ENCODE measurements at places on chromosomes 6 and 20.
A peak's percentile ranks its signal among the peaks of the same experiment; 100 is the strongest.

- DNase-seq: no peak
- H3K4me3 ChIP-seq: no peak overlapping the region
- no peaks in the 10 kb centered on the region for H3K27me3 ChIP-seq
- no peak overlapping the region for H3K27ac ChIP-seq
- H3K36me3 ChIP-seq: no peaks in the 10 kb centered on the region
- H3K4me1 ChIP-seq: no peaks in the 10 kb centered on the region
These were observed 34.1 kb downstream of the ERGIC3 start for GRCh38 chr20:35575958-35576357.

DNA sequence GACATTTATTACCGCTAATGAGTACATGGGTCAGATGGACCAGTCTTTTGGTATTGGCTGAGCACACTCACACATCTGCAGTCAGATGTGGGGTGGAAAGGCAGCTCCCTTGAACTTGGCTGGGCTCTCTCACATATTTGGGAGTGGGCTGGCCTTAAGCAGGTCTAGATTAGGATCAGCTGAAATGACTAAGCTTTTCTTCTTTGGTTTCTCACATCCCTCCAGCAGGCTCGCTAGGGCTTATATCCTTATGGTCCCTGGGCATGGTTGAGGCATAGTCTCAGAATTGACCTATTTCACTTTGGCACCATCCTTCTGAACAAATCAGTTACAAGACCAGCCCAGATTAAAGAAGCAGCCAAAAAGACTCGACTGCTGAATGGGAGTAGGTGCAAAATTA, 14.4 kb upstream of the PLCB1 start:
- no peak overlapping the region for H3K4me3 ChIP-seq
- H3K36me3 ChIP-seq: no peaks in the 10 kb centered on the region
- DNase-seq: no peak
- no peak overlapping the region for H3K27ac ChIP-seq

DNA sequence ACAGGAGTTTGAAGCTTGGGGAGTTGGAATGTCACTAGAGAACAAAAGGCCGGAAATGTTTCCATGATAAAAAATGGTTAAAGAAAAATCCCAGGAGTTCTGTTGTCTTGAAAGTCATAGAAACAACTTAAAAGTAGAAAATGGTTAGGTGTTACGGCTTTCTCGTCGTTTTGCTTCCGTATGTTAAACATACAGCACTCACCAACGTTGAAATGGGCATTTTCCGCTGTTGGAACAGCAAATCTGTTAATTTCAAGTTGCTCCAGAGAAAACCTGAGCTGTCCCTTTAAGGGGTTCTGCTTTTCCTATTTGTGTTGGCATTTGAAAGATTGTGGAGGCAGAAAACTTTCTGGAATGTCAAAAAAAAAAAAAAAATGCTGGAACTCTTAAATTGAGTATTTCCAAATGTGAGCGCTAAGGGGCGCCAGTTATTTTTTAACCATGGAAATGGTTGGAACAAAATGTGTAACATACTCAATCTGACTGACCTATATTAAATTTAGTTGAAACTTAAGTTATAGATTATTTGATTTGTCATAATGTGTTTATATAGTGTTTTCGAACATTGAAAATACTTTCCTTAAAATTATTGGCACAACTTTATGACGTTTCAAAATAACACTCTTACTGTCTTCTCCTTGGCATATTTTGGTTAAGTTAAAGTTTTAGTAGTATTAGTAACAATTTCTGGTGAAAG, 2.2 kb downstream of the QKI start:
- peaks cover 39% of the 10 kb centered on the region for H3K4me1 ChIP-seq
- peak; percentile 73 for DNase-seq
- no peaks in the 10 kb centered on the region for H3K27me3 ChIP-seq
- H3K4me3 ChIP-seq: peak overlapping the region; percentile 86
- no peaks in the 10 kb centered on the region for H3K36me3 ChIP-seq

GRCh38 chr20:21397341-21398108, at the start of gene NKX2-4:
NKX2-4 (minus strand) TSS chr20:21397526; CDS start chr20:21397399, 127 bp downstream.
- peaks cover 20% of the 10 kb centered on the region for H3K4me1 ChIP-seq
- H3K4me3 ChIP-seq: no peak within 1 kb of the TSS
- H3K27ac ChIP-seq: no peak within 1 kb of the TSS
- H3K36me3 ChIP-seq: no peaks in the 10 kb centered on the region

DNA sequence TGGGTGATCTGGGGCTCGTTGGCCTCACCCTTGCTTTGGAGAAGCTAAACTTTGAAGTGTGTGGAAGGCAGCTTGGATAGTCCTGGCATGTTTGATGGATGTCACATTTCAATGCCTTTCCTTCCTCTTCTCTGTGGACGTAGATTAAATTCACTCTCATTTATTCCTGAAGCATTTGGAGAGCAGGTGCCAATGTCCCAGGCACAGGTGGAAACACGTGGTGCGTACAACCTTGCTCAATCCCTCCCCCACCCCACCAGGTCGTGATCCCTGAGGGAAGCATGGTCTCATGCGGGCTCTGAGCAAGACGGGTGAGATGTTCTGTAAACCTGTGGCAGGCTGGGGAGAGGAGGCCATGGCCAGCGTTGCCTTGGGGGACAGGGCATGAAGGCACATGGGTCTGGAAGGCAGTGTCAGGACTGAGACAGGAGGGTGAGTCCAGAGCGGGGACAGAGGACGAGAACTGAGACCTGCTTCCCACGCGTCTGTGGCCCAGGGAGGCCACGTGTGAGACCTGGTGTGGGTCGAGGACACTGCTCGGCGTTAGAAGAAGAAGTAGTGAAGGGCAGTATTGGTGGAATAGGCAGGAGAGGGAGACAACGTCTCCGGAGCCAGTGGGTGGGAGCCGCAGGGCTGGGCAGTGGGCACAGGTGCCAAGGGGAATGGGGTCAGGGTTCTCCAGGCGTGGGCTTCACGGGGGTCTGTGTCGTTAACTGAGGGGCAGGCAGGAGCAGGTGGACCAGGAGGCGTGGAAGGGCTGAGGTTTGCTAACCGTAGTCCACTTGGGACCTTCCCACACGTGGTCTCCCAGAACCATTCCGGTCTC, 34.4 kb downstream of the SMOC2 start:
- no peak overlapping the region for H3K4me3 ChIP-seq
- no peaks in the 10 kb centered on the region for H3K36me3 ChIP-seq
- H3K4me1 ChIP-seq: no peaks in the 10 kb centered on the region
- H3K27ac ChIP-seq: no peak overlapping the region
- DNase-seq: no peak

DNA sequence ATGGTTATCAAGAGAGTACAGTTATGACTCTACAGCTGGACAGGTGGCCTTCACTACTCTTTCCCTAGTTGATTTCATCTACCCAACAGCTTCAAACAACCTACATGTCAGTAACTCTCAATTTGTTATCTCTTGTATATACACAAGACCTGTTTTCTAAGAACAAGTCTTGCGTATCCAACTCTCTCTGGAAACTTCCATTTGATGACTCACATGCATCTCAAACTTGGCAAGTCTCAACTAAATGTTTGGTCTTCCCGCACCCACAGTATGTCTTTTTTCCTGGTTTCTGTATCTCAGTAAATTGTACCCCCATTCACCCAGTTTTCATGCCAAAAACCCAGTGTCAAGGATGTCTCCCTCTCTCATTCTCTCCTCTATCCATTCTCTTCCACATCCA, 97.7 kb downstream of the BTBD9 start:
- DNase-seq: no peak
- no peaks in the 10 kb centered on the region for H3K27me3 ChIP-seq
- no peak overlapping the region for H3K4me3 ChIP-seq
- H3K36me3 ChIP-seq: no peaks in the 10 kb centered on the region
- H3K4me1 ChIP-seq: no peaks in the 10 kb centered on the region

DNA sequence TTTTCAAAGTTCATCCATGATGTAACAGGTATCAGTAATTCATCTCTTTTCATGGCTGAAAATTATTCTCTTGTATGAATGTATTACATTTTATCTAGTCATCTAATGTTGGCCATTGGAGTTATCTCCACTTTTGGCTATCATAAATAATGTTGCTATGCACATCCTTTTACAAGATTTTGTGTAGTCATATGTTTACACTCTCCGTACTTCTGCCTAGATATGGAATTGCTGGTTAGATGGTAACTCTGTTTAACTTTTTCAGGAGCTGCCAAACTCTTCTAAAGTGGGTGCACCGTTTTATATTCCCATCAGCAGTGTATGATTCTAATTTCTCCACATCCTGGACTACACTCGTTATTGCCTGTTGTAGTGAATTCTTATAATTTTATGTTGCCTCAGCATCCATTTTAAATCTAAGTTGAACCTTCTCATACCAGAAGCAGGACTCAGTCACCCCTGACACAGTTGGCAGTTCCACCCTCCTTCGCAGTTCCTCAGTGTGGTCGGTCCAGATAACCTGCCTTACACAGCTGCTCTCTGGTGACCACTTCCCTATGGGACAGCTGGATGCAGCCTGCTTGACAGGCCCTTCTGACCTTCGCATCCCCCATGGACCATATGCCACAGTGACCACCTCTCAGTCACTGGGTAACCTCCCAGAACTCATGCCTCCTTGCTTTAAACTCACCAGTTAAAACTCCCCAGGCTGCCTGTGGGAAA, 33.9 kb downstream of the KIZ start:
- no peak overlapping the region for H3K27ac ChIP-seq
- H3K4me1 ChIP-seq: no peaks in the 10 kb centered on the region
- DNase-seq: no peak
- H3K27me3 ChIP-seq: no peaks in the 10 kb centered on the region

DNA sequence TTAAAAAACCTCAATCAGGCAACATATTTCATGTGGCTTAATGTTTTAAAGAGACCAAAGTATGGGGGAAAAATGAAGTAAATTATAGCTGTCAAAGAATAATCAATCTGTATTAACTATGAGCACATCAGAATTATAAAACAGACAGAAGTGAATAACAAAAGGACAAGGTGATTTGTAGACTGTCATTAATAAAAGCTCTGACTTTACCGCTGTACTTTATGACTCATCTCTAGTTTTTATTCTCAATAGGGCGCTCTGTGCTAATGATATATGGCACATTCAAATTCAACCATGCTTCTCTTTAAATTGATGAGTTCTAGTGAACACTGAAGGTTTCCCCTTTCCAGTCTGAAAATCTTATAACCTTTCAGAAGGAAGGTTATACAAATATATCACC, 72.0 kb downstream of the PREP start:
- peaks cover 18% of the 10 kb centered on the region for H3K4me1 ChIP-seq
- DNase-seq: no peak
- H3K27me3 ChIP-seq: no peaks in the 10 kb centered on the region
- H3K36me3 ChIP-seq: no peaks in the 10 kb centered on the region
- no peak overlapping the region for H3K4me3 ChIP-seq

DNA sequence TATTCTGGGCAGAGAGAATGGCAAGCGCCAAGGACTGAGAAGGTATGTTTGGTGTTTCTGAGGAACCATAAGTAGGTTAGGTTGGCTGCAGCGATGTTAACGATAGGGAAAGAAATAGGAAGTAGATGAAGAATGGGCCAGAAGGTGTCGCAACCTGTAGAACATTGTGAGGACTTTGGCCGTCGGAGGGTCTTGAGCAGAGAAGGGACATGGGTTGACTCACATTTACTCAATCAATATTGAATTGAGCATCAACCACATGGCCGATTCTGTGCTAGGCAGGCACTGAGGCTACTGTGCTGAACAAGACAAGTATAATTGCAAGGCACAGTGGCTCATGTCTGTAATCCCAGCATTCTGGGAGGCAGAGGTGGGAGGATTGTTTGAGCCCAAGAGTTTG, 26.8 kb upstream of the RPN2 start:
- H3K27ac ChIP-seq: no peak overlapping the region
- no peak overlapping the region for H3K4me3 ChIP-seq
- no peaks in the 10 kb centered on the region for H3K4me1 ChIP-seq
- no peaks in the 10 kb centered on the region for H3K27me3 ChIP-seq

DNA sequence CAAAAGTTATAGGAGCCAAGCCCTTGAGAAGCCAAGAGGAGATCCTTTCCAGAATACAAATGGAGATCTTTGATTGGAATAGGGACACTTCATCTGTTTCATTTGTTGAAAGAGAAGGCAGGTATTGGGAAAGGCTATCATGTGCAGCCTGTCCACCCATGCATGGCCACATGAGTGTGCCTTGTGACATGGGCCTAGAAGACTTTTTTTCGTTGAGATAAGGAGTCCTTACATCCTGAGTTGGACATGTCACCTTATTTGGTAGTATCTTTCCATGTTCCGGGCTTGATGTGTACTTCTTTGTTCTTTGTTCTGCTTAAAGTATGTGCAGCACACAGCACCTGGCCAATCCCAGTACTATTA, 42.1 kb upstream of the SYNCRIP start:
- no peaks in the 10 kb centered on the region for H3K36me3 ChIP-seq
- H3K4me1 ChIP-seq: peaks cover under 1% of the 10 kb centered on the region
- no peak overlapping the region for H3K4me3 ChIP-seq
- H3K27me3 ChIP-seq: no peaks in the 10 kb centered on the region

GRCh38 chr20:2136275-2136674, 34.6 kb downstream of the STK35 start:
- H3K27ac ChIP-seq: no peak overlapping the region
- H3K27me3 ChIP-seq: no peaks in the 10 kb centered on the region
- DNase-seq: no peak
- H3K4me3 ChIP-seq: no peak overlapping the region

- H3K36me3 ChIP-seq: no peaks in the 10 kb centered on the region
- peaks cover under 1% of the 10 kb centered on the region for H3K4me1 ChIP-seq
- H3K4me3 ChIP-seq: no peak overlapping the region
- no peak overlapping the region for H3K27ac ChIP-seq
These were observed 88.8 kb downstream of the ATRN start for GRCh38 chr20:3559637-3560036.

DNA sequence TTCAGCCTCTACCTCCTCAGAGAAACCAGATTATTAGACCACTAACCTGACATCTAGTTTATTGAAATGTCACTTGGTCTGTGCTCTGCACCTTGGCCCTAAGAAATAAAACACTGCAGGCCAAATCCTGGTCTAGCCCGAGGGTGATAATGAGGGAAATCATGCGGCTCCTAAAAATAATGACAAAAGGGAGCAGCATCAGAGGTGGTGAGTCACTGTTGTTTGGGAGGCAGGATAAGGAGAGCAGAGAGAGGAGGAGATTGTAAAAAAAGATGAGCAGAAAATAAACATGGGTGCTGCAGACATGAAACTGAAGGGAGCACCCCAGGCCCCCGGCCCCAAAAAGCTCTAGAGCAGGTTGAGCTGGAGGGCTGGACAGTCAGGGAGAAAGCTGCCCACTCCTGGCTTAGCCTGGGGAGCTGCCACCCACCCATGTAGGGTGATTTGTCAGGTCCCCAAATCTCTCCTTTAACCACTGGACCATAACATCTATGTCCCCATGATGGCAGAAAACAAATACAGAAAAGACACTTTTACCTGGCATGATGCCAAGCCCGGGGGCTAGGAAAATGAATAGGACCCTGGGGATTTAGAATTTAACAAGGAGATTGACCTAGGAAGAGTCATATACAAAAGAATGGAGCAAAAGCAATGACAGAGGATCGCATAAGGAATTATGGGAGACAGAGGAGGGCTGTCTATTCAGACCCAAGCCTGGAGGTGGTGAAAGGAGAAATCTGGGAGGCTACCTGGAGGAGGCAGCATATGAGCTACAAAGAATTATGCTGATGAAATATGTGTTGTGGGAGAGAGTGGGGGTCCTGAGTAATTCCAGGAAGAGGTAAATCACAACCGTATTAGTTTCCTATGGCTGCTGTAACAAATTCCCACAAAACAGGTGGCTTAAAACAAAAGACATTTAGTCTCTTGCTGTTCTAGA, 103.7 kb downstream of the SNAP25 start:
- no peaks in the 10 kb centered on the region for H3K36me3 ChIP-seq
- H3K27me3 ChIP-seq: no peaks in the 10 kb centered on the region
- no peak overlapping the region for H3K27ac ChIP-seq
- H3K4me3 ChIP-seq: no peak overlapping the region
